H54 (cell line): ENCODE measurements at places on chromosomes 5 and 9.

- DNase-seq: no peak
These were observed 83.4 kb upstream of the ZNF169 start for GRCh38 chr9:94175669-94176068.

DNA sequence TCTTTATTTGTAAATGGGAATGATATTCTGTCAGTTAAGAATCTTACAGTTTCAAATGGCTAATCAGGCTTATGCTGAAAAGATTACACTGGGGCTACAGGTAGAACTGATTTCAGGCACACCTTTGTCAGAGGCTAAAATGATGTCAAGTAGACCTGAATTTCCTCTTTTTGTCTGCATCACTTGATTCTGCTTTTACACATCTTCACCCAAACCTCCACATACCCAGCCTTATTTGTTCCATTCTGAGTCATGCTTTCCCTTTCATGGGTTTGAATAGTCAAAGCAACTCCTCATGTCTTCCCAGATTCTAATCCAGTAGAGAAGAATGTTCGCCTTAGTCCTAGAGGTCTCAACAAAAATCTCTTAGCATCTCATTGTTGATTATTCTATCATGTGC lies 156.4 kb downstream of the CWC27 start:
- DNase-seq: no peak

- no peak for DNase-seq
These were observed 91.3 kb upstream of the GPBP1 start for GRCh38 chr5:57082441-57083067.

DNA sequence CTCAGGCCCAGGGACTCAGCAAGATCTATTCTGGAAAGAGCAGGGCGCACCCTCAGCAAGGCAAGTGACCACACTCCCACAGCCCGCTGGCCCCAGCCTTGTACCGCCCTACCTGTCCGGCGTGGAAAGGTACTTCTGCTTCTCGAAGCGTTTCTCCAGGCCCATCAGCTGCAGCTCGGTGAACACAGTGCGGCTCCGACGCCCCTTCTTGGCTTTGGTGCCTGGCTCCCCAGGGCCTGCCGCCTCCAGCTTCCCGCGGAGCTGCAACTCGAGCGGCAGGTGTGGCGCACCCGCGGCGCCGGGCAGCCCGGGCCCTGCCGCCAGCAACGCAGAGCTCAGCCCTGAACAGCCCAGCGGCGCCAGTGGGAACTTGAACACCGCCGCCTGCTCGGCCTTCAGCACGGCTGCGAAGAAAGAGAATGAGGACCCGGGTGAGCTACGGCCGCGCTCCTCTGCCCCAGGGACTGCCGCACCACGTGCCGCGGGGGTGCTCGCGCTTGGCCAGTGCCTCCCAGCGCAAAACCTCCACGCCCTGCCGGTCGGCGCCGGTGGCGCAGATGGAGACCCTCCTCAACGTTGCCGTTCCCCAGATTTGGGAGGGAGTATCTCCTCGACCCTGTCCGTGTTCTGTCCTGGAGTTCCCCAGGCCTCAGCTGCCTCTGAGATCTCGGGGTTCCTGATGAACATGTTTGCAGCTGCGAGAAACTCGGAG lies 2.2 kb downstream of the BARX1 start:
- no peak for DNase-seq

DNA sequence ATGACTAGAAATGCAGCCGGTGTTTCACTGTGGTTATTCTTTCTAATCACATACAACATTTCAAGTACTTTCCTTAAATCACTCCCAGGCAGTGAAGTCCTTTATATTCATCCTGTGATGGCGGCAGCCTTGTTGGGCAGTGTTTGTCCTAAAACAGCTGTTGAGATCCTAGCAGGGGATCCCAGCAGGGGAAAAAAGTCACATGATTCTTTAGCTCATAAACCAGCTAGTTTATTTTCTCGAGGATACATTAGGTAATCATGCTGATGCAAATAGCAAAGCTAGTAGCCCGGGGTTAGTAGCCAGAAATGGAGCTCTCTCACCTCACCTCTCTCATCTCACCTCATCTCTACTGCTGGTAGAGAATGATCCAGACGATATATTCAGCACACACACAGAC lies 70.5 kb downstream of the FOXD1 start:
- no peak for DNase-seq

GRCh38 chr5:172975289-172975688 lies 8.3 kb upstream of the ATP6V0E1 start:
- no peak for DNase-seq

DNA sequence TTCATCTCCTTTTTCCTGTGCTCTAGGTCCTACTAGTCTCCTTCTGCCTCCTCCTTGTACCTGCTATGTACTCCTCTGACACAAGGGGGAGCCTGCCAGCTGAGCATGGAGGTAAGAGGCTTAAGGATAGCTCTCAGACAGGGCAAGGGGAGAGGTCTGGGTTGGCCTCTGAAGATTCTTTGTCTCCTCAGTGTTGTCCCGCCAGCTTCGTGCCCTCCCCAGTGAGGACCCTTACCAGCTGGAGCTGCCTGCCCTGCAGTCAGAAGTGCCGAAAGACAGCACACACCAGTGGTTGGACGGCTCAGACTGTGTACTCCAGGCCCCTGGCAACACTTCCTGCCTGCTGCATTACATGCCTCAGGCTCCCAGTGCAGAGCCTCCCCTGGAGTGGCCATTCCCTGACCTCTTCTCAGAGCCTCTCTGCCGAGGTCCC lies 3.8 kb downstream of the CREB3 start:
- DNase-seq: peak; percentile 48

DNA sequence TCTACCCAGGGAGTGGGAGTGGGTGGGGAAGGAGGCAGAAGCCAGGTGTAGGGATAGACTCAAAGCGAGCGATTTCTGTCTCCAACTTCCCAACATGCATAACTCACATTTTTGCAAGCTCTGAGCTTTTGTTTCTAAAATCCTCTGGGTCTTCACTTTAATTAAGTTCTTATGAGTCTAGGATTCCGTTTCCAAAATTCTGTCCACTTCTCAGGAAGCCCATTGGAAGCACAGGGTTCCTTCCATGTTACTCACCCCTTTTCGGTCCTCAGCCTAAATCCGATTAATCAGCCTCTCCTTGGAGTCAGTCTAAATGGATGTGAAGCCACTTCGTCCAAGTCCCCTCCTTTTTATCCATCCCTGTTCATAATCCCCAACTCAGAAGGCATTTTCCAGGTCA lies 1.4 kb downstream of the GPX3 start:
- DNase-seq: no peak

- DNase-seq: no peak
These were observed 8.0 kb downstream of the B4GALT1 start for GRCh38 chr9:33158843-33159776.

DNA sequence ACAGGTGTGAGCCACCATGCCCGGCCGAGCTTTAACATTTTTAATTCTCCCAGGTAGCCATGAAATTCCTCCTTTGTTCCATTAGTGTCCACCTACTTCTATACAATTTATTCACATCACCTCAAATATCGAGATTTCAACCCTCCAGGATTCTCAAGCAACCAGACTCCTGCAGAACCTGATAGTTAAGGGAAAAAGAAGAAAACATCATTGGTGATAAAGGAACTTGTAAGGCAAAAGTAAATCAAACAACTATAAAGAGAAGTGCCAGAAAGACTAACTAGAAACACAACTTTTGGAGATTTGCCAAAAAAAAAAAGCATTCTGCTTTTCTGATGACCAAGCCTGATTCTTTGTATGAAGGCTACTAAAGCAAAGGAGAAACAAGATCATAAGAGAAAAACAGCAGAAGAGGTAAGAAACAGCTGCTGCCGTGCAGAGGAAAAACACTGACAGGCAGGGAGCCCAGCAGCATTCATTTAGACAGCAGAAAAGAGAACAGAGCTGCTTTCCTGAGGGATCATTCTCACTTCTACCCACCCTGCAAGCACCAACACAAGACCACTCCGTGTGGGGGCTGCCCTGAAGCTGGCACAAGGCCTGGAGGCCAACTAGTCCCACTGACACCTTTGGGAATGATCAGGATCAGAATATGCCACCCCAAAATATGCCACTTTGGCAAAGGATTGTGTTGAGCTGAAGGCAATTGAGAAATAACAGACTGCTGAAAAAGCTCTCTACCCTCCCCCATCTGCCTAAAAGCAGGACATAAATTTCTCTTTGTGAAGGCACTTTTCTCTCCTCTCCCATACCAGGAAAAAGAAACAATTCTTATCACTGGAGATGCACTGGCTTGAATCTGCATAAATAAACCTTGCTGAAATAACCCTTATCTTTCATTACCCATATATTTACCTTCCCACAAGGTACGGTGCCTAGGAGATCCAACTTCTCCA lies 75.1 kb downstream of the ALDH7A1 start:
- no peak for DNase-seq

DNA sequence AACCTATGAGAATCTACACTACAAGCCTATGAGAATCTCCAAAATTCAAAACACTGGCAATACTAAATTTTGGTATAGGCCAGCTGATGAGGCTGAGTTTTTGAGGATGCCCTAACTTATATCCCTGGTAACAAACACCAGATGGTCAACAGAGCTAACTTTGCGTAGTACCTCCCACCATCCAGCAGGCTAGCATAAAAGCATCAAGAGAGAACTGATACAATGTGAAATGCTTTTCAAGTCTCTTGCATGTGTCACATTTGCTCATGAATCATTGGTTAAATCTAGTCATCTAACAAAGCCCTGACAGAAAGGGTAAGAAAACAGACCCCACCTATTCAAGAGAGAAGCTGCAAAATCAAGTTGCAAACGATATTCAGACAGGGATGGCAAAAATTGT lies 1609.7 kb upstream of the CDH9 start:
- peak; percentile 2 for DNase-seq

GRCh38 chr5:174273325-174273724 lies 227.8 kb downstream of the NSG2 start:
- DNase-seq: no peak

GRCh38 chr9:99824378-99825171 lies 2.9 kb downstream of the NR4A3 start:
- peak; percentile 40 for DNase-seq

DNA sequence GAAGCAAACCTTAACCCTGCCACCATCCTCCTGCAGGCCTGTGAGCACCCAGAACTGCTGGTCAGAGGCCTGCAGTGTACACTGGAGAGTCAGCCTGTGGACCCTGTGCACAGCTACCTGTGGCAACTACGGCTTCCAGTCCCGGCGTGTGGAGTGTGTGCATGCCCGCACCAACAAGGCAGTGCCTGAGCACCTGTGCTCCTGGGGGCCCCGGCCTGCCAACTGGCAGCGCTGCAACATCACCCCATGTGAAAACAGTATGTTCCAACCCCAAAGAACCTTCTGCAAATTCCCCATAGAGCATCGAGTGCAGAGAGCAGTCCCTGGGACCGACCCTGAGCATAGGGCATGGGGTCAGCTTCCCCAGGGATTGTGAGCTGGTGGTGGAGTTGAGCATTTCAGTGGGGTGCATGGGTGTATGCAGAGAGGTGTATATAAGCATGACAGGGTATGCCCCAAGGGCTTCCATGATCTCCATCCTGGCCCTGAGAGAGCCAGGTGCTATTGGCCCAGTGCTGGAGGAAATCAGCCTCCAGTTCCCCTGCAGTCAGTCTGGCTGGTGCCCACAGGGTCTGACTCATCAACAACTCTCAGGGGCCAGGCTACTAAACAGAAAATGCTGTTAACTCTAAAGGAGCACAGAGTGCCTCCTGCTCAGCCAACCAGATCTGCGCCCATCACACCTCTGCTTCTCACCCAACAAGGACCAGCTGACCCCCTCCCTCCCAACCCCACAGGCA lies 126.2 kb downstream of the SAXO1 start:
- peak; percentile 84 for DNase-seq
